ENCODE measurements at places on chromosomes 16 and 17. TPM values are rescaled to one million over a fixed set of nuclear protein-coding genes. Genes with fewer than 3 reads are reported as not detected.

The FOXF1 gene
- total RNA-seq: 0.47 TPM

The TEX14 gene
- 0.31 TPM for total RNA-seq

The FOXL1 gene
- 0.47 TPM for total RNA-seq

The GSDMA gene
- not detected for total RNA-seq

The CDK3 gene
- 0.78 TPM for total RNA-seq

The RPL13 gene
- 2,357 TPM for total RNA-seq

The ABCC11 gene
- total RNA-seq: 0.16 TPM

The CBFA2T3 gene
- 1.9 TPM for total RNA-seq

The CLEC18A gene
- total RNA-seq: not detected

The CCL8 gene
- total RNA-seq: 0.16 TPM

The BANP gene
- 34.3 TPM for total RNA-seq

The KCNJ18 gene
- not detected for total RNA-seq

The CPHXL2 gene
- not detected for total RNA-seq

The REXO5 gene
- 9.4 TPM for total RNA-seq

The WFIKKN1 gene
- 0.47 TPM for total RNA-seq

The MEIOC gene
- total RNA-seq: 0.47 TPM

The PRR35 gene
- not detected for total RNA-seq

The SPAG9 gene
- total RNA-seq: 307 TPM

The ITGAL gene
- 1.1 TPM for total RNA-seq
